Stimulated activated effector memory CD8-positive, alpha-beta T cell treated with anti-CD3 and anti-CD28 coated beads, Interleukin-12 subunit alpha, Interleukin-12 subunit beta, amount 100 ng/mL, for 72 hours (primary cell): ENCODE measurements at places on chromosomes 1 and 21.

- DNase-seq: no peak
Observed at GRCh38 chr1:182244451-182244850, 147.1 kb downstream of the GLUL start.

- no peak for DNase-seq
Observed at GRCh38 chr1:181139631-181140061, 51.1 kb downstream of the IER5 start.

DNA sequence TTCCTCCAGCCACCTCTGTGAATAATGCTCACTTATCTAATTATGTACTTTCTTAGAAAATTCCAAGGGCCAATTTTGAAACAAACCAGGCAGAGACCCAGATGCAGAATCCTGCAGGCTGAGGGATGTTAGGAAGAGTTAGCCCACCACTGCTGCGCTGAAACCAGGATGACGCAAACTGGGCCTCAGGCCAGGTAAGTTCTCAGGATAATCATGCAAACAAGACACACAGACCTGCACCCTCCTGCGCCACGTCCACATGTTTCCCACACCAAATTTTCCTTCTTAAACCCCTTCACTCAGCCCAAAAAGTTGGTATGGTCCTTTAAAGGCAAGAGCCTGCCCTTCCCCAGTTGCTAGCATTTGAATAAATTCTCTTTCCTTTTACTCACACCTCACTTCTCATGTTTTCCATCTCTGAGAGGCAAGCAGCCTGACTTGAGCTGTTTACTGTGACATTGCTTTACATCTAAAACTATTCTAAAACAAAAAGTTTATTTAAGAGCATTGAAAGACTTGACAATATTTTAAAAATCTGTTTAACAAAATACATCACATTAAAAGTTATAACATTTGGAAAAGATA is 887.1 kb downstream of the LRRIQ3 start:
- DNase-seq: no peak

DNA sequence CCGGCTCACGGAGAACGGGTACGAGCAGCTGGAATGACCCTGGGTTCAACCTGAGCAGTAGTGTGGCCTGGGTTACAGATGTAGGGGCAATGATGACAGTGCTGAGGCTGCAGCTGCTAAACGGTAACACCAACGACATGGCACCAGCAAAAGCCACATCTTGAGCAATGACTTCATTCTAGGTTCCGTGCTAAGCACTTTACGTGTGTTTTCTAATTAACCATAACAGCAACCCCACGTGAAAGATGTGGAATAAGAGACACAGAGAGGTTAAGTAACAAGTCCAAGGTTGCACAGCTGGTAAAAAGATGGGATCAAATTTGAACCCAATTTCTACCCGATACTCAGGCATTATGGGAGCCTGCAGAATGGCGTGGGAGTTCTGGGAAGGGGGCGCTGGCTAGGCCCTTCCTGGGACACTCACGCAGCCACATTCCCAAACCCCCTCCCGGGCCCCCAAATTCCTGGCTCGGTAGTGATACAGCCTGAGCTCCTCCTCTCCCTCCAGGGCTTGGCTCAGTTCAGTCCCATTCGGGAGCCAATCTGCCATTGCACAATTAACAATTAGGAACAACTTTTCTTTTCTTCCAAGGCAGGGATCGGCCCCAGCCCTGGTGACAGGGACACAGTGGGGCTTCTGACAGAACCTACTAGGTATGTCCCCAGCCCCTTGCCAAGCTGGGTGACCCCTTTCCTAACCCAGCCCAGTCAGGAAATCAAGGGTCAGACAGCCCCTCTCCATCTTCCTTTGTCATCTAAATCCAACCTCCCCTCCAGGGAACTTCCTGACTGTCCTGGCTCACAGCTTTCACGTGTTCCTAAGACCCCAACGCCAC is 23.8 kb upstream of the ECE1 start:
- no peak for DNase-seq

GRCh38 chr1:22056936-22057335 is 4.4 kb downstream of the CDC42 start:
- DNase-seq: no peak

DNA sequence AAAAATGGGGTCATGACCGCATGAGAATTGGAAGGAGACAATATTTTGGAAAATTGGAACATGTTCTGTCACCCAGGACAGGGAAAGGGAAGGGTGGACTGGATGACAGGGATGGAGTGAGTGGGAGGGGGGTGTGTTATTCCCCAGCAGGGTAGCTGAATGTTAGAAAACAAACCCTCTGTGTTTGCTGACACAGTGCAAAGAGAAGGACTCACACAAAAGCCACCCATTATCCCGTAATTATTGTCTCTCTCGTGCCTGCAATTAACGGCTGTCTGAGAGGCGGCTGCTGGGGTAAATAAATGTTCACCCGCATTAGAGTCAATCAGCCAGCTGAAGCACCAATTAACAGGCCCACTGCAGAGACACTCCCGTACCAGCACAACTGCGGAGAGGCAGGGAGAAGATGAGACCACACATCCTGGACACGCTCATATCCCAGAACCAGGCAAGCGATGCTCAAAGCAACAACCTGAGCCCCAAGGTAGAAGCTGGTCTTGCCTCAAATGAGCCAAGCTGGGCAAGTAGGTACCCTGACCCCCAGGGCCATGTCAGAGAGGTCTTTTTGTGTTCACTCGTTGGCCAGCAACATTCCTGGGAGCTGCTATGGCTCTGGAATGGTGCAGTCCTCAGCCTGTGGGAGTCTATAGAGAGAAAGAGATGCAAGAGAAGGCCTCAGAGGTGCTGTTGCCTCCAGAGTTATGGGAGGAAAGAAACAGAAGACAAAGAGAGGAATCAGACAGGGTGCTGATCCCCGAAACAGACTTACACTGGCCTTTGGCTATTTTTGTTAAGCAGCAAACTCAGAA is 19.4 kb downstream of the PLEKHA6 start:
- no peak for DNase-seq

GRCh38 chr1:24694380-24694843 is 50.8 kb upstream of the CLIC4 start:
- no peak for DNase-seq

GRCh38 chr1:214840356-214840755 is 237.4 kb downstream of the CENPF start:
- no peak for DNase-seq

DNA sequence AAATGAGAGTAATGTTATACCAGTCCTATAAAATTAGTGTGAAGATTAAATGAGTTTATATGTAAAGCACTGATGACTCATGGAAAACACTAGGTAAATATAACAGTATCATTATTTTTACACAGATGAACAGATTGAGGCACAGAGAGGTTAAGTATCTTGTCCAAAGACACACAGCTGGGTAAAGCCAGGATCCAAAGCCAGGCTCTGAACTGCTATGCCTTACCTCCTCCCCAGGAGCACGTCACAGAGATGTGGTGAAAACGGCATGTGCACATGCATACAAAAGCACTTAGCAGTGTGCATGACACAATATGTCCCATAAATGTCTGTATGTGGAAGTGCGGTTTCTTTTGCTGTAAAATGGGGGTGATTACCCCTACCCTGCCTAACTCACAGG is 56.9 kb downstream of the MAN1C1 start:
- no peak for DNase-seq

- DNase-seq: no peak
Observed at GRCh38 chr21:32565856-32566465, 19.4 kb downstream of the TCP10L start.

- DNase-seq: no peak
Observed at GRCh38 chr1:22531251-22531650, 32.0 kb upstream of the EPHA8 start.

- DNase-seq: no peak
Observed at GRCh38 chr1:216702170-216702569, 21.1 kb downstream of the ESRRG start.

DNA sequence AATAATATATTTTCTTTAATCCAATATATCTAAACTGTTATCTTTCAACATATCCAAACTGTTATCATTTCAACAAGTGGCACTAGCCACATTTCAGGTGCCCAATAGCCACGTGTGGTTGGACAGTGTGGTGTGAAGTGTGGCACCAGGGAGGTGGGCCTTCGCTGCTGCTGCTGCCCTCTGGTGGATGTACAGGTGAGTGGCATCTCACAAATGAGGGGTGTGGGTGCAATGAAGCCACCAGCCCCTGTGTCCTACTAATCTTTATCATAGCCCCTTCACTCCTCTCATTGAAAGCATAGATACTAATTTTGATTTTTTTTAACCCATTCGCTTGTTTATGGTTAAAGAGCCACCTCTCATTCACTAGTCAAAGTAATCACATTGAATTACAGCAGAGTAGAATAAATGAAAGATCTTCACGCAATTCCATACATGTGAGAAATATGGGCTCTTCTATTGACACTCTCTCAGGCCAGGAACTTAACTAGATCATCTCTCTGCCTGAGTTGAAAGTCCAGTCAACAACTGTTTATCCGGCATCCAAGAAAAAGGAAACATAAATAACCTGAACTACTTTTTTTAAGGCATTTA is 499.2 kb downstream of the OMA1 start:
- no peak for DNase-seq

DNA sequence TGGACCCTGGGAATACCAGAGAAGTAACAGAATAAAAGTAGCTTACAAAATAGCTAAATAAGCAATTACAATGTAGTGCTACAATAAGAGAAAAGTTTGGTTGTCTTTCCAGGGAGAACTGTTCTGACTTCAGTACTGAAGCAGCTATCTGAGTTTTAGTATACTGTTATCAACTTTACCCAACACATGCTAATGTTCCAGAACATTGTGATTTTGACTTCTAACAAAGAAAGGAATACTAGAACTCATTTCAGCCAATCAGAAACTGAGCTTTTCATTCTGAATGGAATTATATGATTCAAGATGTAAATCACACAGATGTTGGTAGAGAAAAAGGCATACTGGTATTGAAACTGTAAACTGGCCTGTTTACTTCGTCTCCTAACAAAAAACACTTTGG is at the start of gene C1orf105:
TSS of gene C1orf105 (plus strand) at position 301 of the 400 bp plus-strand sequence. CDS start 201 bp downstream, outside the sequence.
- DNase-seq: no peak

DNA sequence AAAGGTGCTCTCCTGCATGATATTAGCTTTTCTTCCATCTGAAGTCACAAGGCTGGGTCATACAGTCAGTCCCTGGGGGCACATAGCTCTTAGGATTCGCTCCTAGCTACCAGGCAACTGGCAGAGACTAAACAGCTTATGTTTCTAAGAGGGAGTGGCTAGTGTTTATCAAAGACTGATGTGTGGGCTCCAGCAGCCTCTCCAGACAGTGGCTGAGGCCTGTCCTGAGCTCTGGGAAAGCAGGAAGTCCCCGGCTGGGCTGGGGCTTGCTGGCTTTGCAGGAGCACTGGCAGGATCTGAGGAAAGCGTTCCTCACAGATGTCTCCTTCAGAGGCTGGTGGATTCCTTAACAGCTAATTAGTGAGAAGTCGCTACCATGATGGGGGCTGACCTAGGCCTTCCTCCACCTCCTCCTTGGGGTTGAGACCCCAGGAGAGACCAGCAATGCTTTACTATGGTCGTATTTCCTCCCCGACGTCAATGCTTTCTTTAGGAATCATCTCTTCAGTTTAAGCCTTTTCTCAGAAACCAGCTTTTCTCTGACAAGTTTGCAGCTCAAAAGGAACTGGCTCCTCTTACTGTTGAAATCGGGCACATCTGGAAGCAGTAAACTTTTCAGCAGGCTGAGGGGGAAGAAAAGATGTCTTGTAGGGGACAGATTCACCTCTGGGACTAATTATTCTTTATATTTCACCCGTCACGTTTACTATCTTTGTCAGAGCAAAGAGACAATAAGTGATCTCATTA is 33.5 kb upstream of the HHAT start:
- DNase-seq: no peak

- no peak for DNase-seq
Observed at GRCh38 chr21:31343680-31344480, at the start of gene TIAM1. Gene TIAM1, minus strand, starts transcription at chr21:31344261. Its CDS starts 77,289 bp downstream, at chr21:31266972.

GRCh38 chr1:206495011-206495461 is 12.3 kb upstream of the RASSF5 start:
- no peak for DNase-seq

DNA sequence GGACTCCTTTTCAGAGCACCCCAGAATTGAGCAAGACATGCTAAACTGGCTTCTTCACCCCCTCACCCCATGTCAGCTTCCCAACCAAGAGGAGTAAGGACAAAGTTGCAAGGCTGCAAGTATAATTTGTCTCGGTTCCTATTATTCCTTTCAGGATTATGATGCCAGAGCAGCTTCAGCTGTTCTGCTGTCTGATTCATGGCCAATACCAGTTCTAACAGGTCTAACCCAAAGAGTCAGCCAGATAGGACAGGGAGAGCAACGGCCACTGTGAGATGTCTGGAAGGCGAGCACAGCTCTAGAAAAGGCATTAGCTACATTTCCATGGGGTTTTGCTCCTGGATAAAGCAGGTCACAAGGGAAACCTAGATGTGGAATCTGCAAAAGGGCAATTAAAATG is 53.3 kb upstream of the HOOK1 start:
- no peak for DNase-seq

- DNase-seq: no peak
Observed at GRCh38 chr21:45164124-45164511, 89.7 kb downstream of the ADARB1 start.

- DNase-seq: no peak
Observed at GRCh38 chr21:16532840-16533239, 803.1 kb downstream of the USP25 start.

GRCh38 chr1:59194621-59195020 is 102.3 kb upstream of the FGGY start:
- DNase-seq: no peak
